SW 1271 (cell line): ENCODE measurements at places on chromosomes 3 and 15.
A peak's percentile ranks its signal among the peaks of the same experiment; 100 is the strongest.

GRCh38 chr3:116863822-116864589 is 154.4 kb downstream of the TUSC7 start:
- peak; percentile 1 for DNase-seq

- no peak for DNase-seq
Observed at GRCh38 chr3:132872711-132873110, 150.5 kb upstream of the NPHP3 start.

DNA sequence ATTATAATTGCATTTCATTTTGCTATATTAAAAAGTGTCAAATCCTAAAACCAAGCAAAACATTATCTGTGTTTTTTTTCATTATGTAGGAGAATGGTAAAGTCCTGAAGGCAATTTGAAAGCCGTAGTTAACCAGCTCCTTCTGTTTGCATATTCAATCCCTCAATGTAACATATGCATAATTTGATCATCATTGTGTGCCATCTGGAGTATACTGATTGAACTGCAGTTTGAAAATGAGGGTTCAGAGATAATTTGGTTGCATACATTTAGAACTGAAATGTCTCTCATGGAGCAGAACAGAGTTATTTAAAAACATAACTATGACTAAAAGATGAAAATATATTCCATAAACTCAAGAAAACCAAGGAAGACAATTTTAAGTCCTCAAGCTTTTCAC is 518.6 kb downstream of the GBE1 start:
- DNase-seq: no peak

- no peak for DNase-seq
Observed at GRCh38 chr15:74767167-74768098, 14.4 kb upstream of the CSK start.

GRCh38 chr3:67610458-67610857 is 44.0 kb downstream of the SUCLG2 start:
- no peak for DNase-seq

DNA sequence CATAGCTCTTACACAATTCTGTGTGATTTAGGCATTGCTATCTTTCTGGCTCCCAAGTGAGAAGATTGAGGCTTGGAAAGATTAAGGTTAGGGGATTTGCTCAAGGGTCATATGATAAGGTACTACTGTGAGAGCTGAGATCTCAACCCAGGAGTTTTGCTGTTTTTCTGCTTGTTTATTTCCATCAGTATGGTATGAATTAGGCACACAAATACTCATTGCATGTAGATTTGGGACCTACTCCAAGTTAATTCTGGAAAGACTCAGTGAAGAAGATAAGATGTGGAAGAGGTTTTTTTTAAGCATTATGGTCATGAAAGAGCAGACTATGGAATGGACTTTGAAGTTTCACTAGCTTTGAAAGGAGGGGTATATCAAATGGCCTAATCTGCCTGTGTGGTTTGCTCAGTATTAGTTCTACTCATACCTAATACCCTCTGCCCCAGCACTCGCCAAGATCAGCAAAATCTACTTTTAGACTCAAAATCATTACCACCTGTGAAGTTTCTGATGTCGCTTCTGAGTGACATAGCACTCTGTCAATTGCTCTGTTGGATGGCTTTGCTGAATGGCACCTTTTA is 12.5 kb downstream of the MBNL1 start:
- DNase-seq: no peak

DNA sequence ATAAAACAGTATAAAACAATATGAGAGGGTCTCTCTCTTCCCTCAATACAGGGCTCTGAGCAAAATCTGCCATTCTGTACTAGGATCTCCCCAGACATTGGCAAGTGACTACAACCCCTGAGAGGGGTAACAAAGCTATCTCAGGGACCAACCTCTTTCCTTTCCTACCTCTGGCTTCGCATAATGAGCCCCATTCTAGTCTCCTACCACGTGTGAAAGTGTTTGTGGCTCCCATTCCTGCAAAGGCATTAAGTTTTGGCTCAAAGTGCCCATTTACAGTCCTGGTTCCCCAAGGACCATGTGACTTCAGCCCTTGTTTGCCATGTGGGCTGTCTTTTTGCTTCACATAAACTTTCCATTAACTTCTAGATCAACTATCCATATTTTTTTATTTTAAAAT is 46.4 kb downstream of the SCN11A start:
- DNase-seq: no peak
